PC-3 (cell line): ENCODE measurements at places on chromosomes 11 and 22.

DNA sequence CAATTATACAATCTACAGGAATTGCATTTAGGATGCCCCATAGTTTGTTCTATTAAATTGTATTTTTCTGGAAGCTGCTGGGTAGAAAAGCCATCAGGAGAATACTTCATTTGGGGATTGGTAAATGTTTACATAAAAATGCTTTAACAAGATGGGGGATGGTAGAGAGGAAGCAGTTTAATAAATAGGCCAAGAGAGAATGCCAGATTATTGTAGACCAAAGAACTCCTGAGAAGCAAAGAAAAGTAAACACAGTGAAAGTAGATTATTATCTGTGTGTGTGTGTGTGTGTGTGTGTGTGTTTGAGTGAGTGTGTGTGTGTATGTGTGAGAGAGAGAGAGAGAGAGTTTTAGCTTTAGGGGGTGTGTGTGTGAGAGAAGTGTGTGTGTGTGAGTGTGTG lies 820.4 kb upstream of the CCDC90B start:
- no peak for DNase-seq

- DNase-seq = no peak
Measured at GRCh38 chr11:117862019-117862725, 14.3 kb downstream of the FXYD6 start.

- DNase-seq = no peak
Measured at GRCh38 chr22:42066126-42066761, 4.4 kb downstream of the NAGA start.

DNA sequence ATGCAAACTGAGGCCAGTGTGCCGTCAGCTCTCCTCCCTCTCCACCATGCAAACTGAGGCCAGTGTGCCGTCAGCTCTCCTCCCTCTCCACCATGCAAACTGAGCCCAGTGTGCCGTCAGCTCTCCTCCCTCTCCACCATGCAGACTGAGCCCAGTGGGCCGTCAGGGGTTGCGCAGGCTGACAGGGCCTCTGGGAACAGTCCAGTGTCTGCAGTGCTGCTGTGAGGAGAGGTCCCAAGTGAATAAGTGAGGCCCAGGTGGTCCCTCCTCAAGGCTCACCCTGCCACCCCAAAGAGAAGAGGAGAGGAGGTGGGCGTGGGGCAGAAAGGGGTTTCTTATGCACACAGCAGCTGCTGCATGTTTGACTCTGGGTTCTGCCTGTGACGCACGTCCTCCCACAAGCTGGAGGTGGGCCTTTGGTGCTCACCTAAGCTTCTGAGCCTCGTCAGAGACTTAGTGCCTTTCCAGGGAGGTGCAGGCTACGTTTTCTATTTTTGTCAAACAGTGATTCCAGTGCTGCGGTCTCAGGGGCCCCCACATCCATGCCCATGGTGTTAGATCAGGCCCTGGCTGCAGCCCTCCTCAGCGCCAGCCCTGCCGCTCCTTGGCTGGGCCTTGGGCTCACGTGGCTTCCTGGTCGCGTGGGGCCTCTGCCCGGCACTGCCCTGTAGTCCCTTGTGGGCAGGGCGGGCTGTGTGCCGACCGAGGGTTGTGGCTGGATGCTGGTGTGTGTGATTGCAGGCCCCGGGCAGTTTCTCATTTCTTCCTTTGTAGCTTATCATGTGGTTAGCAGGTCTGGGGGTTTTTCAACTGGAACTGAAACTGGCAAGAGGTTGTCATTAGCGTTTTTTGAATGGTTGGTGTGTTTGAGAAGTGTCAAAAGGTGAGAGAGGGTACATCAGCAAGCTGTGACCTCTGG lies 7.1 kb downstream of the TPCN2 start:
- no peak for DNase-seq

DNA sequence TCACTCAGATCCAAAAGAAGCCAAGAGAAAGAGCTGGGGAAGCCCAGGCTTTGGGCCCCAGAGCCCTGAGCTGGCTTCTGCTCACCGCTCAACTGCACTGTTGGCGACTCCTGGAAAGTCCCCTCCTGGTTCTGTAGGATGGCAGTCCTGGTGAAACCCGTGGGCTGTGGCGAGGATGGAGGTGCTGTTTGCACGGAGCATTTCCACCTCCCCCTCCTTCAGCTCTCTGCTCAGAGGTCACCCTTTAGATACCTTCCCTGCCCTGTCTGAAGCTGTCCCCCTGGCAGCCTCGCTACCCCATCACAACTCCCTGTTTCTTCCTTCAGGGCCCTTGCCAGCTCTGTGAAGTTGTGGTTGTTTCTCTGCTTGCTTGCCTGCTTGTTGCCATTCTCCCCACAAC lies 97.8 kb downstream of the MYO18B start:
- no peak for DNase-seq

- no peak for DNase-seq
Measured at GRCh38 chr22:41491374-41492100, 22.6 kb downstream of the ACO2 start.

DNA sequence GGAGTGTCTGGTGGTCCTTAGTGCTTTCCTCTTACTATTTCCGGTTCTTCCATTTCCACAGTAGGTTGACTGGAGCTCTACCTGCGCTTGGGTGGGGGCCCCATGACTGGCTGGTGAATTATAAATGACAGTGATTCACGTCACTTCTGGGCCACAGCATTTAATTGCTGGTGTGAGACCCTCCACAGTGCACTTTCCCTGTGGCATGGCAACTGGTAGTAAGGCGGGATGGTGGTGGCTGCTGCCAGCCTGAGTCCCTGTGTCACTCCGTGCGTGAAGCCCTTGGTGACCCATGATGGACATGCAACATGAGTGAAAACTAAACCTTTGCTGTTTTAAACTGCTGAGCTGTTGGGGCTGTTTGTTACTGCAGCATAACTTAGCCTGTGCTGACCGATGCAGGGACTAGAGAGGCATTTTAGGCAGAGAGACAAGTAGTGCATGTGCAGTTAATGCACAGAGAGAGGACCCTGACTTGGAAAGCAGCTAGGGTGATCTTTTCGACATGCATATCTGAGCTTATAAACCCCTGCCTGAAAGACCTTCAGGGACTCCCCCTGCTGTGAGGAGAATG lies 3.1 kb downstream of the PRDM11 start:
- no peak for DNase-seq

DNA sequence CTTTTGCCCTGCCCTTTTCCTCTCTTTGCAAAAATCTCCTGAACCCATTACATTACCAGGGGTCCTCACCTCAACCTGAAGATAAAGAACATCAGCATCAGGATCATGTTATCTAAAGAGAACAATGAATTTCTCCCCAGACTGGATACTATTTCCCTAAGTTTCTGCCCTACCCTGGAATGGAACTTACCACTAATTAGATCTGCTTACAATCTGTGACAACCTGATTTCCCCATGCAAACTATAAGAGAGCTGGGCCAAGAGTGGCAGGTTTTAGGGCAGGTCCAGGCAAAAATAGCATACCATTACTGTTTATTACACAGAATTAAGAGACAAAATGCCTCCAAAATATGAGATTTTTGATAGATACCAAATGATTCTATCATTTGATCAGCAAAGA lies 58.0 kb upstream of the GDPD4 start:
- no peak for DNase-seq

- no peak for DNase-seq
Measured at GRCh38 chr11:134460062-134460561, 48.1 kb upstream of the B3GAT1 start.

- DNase-seq = no peak
Measured at GRCh38 chr11:75725547-75726320, 8.1 kb downstream of the MOGAT2 start.
